GM12892 (cell line): ENCODE measurements at places on chromosomes 1 and 21.

DNA sequence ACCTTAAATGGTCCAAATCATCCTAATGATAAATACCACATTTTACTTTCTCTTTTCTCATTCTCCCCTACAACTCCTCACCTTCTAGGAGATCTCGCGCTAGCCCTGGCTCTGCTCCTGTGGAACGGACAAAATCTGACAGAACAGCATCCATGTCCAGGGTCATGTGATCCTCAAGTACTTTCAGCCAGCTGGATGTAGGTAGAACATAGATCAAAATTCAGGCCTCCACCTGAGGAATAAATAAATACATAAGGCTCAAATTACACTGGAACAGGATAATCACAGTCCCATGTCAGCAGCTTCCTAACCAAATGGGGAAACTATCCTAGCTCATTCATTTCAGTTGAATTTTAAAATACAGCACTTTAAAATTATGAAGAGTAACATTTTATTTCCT lies 33.2 kb downstream of the OTUD7B start:
- no peak for DNase-seq

DNA sequence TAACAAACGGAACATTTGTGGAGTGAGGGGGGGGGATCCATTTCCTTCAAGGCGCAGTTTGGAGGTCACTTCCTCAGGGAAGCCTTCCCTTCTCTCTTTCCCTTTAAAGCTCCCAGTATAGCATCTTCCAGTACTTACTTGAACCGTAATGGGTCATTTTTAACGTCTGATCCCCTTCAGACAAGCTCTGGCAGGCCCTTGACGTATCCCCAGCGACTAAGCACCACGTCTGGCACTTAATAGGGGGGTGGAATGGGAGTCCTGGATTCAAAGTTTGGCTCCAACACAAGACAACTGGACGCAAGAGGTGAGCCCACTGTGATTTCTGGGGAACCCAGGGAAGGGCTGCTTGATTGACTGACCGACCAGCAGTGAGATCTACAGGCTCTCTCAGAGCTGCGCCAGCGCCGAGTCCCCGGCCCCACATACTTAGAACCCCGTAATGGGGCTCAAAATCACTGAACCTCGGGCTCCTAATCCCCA lies 441 bp downstream of the YARS1 start:
- no peak for DNase-seq

DNA sequence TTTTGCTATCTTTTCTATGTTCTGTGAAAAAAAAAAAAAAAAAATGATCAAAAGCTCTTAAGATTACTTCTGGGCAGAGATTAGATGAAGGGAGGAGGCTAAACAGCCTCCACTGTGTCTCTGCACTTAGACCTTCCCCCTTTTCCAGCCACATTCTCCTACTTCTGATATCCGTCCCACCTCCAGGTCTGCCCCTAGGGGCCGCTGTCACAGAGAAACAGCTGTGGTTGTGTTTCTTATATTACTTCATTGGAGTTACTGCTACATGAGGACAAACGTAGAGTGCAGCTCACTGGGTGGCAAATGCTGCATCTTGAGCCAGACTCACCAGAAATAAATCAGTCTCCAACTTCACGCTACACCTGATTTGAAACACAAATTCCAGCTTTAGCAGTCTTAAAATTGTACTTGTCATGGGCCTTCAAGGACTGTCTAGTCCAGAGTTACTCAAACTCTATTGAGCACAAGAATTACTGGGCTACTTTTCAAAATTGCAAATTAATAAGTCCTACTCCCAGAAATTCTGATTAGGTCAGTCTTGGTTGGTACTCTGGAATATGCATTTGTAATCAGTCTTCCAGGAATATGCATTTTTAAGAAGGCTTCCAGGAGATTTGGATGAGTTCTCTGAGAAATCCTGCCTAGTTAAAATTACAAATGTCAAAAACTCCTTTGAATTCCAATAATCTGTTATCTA lies 125.2 kb upstream of the PTBP2 start:
- peak; percentile 5 for DNase-seq

- no peak for DNase-seq
Observed at GRCh38 chr1:93680076-93680419, 1.6 kb downstream of the BCAR3 start.

DNA sequence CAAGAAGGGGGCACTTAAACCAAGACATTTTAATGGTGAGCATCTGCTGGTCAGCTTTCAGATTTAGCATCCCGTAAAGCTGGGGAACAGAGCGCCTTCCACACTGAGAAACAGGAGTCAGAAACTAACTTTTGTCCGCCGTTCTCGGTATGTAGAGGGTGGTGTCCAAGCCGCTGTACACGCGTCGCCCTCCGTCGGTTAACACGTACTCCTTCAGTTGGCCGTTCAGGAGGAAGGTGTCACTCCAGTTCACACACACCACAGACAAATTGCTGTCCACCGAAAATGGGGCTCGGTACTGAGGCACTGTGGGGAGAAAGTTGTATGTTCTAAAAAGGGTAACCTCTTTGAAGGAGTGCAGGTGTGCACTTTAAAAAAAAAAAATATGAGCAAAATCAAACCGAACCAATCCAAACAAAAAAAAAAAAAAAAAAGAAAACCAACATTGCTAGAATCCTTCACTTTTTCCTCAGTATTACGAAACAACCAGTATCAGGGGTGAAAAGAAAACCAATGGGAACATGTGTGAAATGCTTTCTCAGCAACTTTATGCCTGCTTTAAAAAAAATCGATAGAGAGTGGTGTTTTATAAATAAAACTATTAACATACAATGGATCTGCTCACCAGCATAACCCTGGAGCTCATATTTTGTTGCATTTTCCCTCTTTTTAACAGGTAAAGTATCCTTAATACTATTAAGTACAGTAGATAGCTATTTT lies 73.5 kb downstream of the KCTD3 start:
- DNase-seq = no peak

DNA sequence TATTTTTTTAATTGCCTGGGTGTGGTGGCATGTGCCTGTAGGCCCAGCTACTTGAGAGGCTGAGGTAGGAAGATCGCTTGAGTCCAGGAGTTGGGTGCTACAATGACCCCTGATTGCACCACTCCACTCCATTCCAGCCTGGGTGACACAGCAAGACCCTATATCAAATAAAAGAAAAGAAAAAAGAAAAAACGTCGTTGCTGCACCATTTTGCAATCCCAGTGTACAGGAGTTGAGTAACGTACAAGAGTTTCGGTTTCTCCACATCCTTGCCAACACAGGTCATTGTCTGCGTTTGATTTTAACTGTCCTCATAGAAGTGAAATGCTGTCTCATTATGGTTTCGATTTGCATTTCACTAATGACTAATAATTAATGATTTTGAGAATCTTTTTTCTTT lies 7.9 kb downstream of the ZNF684 start:
- DNase-seq = no peak

GRCh38 chr1:167328816-167329483 lies 108.3 kb downstream of the POU2F1 start:
- DNase-seq = peak; percentile 10

- DNase-seq = no peak
Observed at GRCh38 chr1:55816456-55817426, 601.6 kb upstream of the USP24 start.

GRCh38 chr1:12798911-12799310 lies 7.7 kb downstream of the PRAMEF1 start:
- DNase-seq = no peak

GRCh38 chr21:20998886-20999285 lies 677 bp downstream of the NCAM2 start:
- no peak for DNase-seq

DNA sequence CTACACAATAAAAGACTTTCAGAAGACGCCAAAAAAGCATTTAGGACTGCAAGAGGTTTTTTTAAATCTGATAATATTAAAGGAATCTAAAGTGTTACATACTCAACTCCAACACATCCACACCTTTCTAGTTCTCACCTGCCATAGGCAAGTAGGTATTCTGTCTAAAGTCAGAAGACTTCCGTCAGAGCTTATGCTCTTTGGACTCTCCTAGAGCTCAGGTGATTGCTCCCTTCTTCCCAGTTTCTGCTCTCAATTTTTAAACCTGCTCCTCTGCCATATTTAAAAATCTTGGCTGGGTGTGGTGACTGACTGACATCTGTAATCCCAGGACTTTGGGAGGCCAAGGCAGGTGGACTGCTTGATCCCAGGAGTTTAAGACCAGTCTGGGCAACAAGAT lies 16.6 kb downstream of the EVI5 start:
- DNase-seq = no peak

- DNase-seq = no peak
Observed at GRCh38 chr1:31715873-31716220, 12.0 kb upstream of the COL16A1 start.

DNA sequence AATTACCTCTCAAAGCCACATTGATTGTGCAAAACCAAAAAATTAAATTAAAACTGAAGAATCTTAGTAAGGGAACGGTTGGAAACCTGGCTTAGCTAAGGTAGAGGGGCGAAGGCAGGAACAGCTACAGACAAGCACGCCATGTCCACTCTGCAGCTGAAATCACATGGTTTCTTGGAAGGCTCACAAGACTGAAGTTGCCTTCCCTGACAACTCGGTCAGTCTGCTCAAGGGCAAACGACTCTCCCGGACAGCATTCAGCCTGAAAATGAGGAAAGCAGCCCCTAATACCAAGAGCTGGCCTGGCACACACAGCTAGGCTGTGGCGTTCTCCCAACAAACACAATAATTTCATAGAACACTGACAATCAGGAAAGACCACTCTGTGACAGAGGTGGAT lies 22.7 kb upstream of the BECN2 start:
- no peak for DNase-seq

DNA sequence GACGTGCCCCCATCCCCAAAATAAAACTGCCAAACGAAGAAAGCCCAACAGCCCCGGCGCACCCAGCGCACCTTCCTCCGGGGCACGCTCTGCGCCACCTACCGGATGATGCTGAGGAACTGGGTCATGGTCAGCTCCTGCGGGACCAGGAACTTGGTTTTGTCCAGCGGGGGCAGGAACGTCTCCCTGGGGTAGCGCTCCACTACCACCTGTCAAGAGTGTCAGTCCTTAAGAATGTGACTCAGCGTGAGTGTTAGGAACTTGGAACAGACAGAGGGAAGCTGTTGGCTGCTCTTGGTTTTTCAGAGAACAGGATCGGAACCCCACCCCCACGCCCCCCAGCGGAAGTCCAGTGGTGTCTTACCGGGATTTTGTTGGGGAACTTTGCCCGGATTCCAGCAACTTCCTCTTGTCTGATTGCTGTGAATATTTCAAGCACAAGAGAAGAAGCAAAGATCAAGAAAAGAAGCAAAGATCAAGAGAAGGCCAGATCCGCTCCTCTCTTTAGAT lies 431 bp downstream of the MAP1LC3C start:
- peak; percentile 44 for DNase-seq

GRCh38 chr1:201094832-201095231 lies 17.4 kb downstream of the CACNA1S start:
- no peak for DNase-seq

GRCh38 chr21:37593740-37594471 lies 227.3 kb downstream of the DYRK1A start:
- no peak for DNase-seq

DNA sequence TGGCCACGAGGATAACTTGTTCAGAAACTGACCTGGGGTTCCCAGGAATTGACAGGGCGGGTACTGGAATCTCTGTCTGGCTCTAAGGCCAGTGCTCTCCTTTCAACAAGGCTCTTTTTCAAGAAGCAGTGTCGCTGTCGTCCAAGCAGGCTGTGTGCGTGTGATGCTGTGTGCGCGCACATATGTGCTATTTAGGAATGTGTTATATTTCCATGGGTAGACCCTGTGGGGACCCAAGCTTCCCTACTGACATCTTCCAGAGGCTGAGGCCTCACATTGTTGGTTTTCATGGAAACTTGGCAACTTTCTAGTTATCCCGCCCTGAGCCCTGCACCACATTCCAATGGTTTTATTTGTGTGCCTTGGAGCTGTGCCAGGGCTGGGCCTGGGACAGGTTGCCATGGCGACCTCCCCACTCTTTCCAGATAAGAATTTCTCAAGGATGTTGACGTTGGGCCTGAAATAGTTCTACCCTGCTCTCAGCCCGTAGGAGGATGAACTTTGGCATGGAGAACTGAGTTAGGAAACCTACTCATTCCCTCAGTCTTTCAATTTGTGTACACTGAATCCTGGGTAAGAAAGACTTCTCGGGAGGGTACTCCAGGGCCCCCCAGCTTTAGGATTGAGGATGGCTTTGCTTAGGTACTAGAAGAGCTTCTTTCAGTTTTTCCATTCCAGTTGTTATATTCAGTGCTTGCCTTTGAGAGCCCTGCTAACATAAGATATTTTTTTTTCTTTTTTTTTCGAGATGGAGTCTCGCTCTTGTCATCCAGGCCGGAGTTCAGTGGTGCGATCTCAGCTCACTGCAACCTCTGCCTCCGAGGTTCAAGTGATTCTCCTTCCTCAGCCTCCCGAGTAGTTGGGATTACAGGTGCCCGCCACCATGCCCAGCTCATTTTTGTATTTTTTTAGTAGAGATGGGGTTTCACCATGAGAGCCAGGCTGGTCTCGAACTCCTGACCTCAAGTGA lies 38.8 kb upstream of the SRSF10 start:
- no peak for DNase-seq

GRCh38 chr1:14923727-14924452 lies 229.7 kb upstream of the TMEM51 start:
- peak; percentile 76 for DNase-seq

GRCh38 chr21:35556536-35556935 lies 503.8 kb downstream of the SETD4 start:
- no peak for DNase-seq

DNA sequence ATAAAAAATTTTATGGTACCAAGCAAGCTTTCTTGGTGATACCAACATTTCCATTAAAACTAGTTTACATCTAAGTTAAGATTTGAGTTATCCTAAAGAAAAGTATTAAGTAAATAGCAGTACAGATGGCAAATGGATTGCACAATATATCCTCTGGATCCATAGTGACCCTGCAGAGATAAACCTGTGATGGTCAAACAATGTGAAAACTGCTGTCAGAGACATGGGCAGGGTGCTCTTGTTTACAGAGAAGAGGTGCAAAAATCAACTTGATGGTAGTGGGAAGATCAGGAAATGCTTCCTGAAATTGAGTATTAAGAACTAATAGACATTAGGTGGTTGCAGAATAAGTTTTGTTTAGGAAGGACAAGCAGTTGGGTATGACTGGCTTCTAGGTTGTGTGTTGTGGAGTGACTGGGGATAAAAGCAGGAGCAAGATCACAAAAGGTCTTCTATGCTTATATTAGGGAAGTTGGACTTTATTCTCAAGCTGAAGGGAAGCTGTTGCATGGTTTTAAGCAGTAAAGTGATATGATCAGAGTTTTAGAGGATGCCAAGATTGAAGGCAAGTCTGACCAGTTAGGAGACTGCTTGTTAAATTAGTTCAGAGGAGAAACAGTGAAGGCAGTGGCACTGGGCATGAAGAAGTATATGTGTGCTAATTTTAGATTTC lies 9.9 kb downstream of the TTC3 start:
- no peak for DNase-seq

GRCh38 chr1:234108921-234109320 lies 204.4 kb downstream of the SLC35F3 start:
- no peak for DNase-seq

GRCh38 chr1:20029178-20029912 lies 40.6 kb upstream of the PLA2G5 start:
- DNase-seq = no peak

GRCh38 chr1:44759077-44759476 lies 16.3 kb upstream of the RPS8 start:
- no peak for DNase-seq
